ENCODE measurements at places on chromosomes 7 and 10. TPM values are rescaled to one million over a fixed set of nuclear protein-coding genes. Genes with fewer than 3 reads are reported as not detected.

Gene SPAM1
- total RNA-seq: not detected

Gene SEMA4G
- 0.56 TPM for total RNA-seq

Gene HOXA11
- total RNA-seq: not detected

Gene NUTM2E
- total RNA-seq: not detected

Gene POMZP3
- 1.1 TPM for total RNA-seq

Gene MYPN
- 12.5 TPM for total RNA-seq

Gene FAM25C
- not detected for total RNA-seq

Gene SERPINE1
- 1,441 TPM for total RNA-seq

Gene LRRC4
- 0.56 TPM for total RNA-seq

Gene NYAP1
- total RNA-seq: 0.28 TPM

Gene STN1
- total RNA-seq: 28.6 TPM

Gene AQP1
- total RNA-seq: 0.18 TPM

Gene CYP2E1
- total RNA-seq: 0.36 TPM

Gene BLNK
- total RNA-seq: not detected

Gene THSD7A
- total RNA-seq: 0.18 TPM

Gene EPHA1
- not detected for total RNA-seq

Gene TAS2R60
- total RNA-seq: not detected

Gene NCF1
- total RNA-seq: not detected

Gene SRI
- total RNA-seq: 83.3 TPM

Gene PDK4
- total RNA-seq: under 0.01 TPM

Gene TLX1
- not detected for total RNA-seq

Gene GIMAP8
- total RNA-seq: not detected

Gene GPR26
- not detected for total RNA-seq

Gene CFAP43
- not detected for total RNA-seq

Gene PTN
- 61.7 TPM for total RNA-seq

Gene HOXA6
- total RNA-seq: 1.4 TPM

Gene MICALL2
- 6.6 TPM for total RNA-seq

Gene CUZD1
- 0.56 TPM for total RNA-seq

Gene GNAT3
- not detected for total RNA-seq

Gene UCMA
- not detected for total RNA-seq

Gene NOD1
- 1.4 TPM for total RNA-seq

Gene HMX2
- total RNA-seq: not detected

Gene AKR1C2
- 0.36 TPM for total RNA-seq

Gene IL15RA
- 1.4 TPM for total RNA-seq

Gene OPN1SW
- total RNA-seq: not detected

Gene SPDYE16
- not detected for total RNA-seq

Gene TET1
- 4.3 TPM for total RNA-seq

Gene LIPA
- total RNA-seq: 31.9 TPM

Gene FFAR4
- total RNA-seq: not detected

Gene LIPM
- total RNA-seq: not detected

Gene GSTO1
- 258 TPM for total RNA-seq

Gene PRLHR
- total RNA-seq: not detected

Gene DMBT1
- total RNA-seq: not detected

Gene NKX2-3
- not detected for total RNA-seq

Gene WDR86
- not detected for total RNA-seq

Gene NPFFR1
- not detected for total RNA-seq

Measured in IMR-90 (cell line).